KBM-7 (cell line): ENCODE measurements at places on chromosomes 12 and 14.

GRCh38 chr14:64423987-64424386, 35.8 kb downstream of the MTHFD1 start:
- DNase-seq, result no peak

GRCh38 chr12:41234692-41235091, 46.6 kb downstream of the PDZRN4 start:
- no peak for DNase-seq

DNA sequence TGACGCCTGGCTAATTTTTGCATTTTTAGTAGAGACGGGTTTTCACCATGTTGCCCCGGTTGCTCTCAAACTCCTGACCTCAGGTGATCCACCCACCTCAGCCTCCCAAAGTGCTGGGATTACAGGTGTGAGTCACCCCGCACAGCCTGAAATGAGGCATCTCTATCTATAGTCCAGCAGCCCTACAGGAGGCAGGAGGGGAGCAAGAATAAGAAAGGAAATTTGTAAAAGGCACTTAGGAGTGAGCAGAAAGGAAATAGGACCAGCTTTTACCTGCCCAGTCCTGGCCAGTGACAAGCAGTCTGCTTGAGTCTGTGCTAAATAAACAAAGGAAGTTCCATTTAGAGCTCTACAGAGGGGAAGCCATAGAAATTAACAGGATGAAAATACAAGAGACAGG, 15.0 kb upstream of the PSMA6 start:
- DNase-seq, result no peak

DNA sequence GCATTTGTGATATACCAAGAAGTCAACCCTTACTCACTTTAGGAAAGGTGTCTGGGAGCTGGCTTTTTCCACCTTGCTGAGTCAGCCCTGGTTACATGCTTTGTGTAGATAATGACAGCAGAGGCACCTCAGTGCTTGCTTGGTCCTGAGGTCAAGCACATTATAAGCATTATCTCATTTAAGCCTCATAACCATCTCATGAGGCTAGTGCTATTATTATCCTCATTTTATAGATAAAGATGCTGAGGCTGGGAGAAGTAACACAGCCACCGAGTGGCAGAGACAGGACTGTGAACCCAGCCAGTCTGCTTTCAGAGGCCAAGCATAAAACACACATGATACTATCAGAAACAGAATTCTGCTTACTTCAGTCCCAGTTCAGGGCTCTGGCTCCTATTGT, 29.4 kb downstream of the MAX start:
- no peak for DNase-seq
